Putamen (tissue), 1 donor: ENCODE measurements at places on chromosomes 11 and 22.

- no peak for DNase-seq
These were observed 13.7 kb downstream of the PHLDA2 start for GRCh38 chr11:2915473-2915872.

- DNase-seq: no peak
These were observed 384.4 kb upstream of the DDI1 start for GRCh38 chr11:103652013-103652412.

DNA sequence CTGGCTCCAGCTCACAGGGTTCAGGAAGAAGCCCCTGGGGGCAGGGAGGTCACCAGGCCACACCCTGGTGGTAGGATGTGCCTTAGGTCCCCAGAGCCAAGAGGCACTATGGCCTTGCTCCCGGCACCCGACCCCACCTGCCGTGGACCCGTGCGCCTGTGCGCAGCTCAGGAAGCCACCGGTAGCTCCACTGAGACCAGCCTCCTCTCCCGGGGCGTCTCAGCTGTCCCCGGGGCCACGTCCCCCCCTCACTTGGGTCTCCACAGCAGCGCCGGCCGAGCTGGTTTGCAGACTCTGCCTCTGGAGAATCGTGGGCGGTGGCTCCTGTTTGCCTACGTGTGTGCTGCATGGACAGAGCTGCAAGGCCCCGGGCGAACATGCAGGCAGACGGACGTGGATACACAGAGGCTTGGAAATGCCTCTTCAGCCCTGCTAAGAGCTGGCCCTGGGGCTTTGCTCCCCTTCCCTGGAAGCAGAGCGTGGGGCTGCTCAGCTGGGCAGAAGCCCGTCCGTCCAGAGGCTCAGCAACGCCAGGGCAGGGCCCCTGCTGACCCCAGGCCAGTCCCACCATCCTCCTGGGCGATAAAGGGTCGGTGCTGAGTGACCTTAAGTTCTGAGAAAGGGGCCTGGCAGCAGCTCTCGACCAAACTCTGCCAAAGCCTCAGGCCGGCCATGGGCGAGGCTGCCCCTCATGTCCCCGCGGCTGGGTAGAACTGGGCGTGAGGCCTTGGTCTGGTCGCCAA lies 15.3 kb upstream of the MUC5B start:
- DNase-seq: no peak

DNA sequence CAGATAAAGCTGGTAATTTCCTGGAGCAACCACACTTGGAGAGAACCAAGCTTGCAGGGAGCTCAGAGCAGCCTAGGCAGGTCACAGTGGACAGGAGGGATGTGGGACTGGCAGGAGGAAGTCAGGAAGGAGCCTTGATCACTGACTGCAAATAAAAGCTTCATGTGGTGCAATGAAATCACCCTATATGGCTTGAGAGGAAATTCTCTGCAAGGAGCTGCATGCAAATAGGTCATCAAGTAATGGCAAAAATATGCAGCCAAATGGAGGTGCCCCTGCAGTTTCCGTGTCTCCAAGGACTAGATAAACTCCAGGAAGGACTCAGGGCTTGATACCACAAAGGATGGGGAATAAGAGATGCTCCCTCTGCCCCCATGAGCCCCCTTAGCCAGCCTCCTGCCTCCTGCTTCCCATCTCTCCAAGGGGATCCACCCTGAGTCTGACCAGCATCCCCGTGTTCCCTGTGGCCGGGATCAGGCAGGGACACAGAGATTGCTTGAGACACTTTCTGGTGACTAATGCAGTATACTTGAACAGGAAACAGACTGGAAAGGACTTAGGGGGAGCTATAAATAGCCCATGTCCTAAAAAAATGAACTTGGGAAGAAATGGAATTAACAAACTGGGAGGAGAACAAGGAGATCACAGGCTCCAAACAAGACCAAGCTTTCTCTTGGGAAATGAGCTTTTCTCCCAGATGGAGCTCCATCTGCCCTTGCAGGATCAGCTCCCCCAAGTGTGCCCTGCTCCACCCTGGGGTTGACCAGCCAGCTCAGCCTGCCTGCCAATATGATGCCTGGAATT lies 23.9 kb upstream of the MICAL2 start:
- DNase-seq: no peak

- DNase-seq: no peak
These were observed 353.7 kb downstream of the INSC start for GRCh38 chr11:15468466-15468865.
